Stimulated activated naive B cell treated with anti-CD40 and anti-IgM and Interleukin-4, amounts not matched to agents 10 μg/mL and 1 μg/mL and 100 μg/mL, for 72 hours (primary cell): ENCODE measurements at places on chromosomes 12 and 14.

- DNase-seq: no peak
Measured at GRCh38 chr12:92762773-92763172, 60.0 kb downstream of the PLEKHG7 start.

DNA sequence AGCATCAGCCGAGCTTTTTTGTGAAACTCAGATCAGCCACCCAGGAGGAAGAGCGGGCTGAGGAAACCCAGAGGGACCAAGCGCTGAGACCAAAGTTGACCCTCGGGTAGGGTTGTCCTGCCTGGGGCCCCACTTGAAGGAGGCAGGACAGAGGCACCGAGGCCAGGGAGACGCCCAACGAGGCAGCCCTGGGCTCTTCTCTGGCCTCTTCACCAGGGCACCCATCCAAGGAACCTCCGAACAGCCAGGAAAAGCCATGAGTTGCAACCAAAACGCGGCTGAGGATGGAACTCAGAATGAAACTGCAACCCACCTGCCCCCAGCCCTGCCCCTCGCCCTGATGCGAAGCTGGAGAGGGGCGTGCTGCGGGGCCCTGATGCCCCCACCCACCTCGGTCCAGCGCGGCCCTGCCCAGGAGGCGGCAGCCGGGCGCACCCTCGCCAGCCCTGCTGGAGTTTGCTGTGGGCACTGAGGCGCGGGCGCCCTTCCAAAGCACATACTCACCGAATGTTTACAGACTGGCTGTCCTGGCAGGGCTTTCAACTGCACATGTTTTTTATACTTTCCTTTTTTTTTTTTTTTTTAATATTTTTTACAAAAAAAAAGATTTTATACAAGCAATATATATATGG lies 41.9 kb downstream of the JDP2 start:
- no peak for DNase-seq

DNA sequence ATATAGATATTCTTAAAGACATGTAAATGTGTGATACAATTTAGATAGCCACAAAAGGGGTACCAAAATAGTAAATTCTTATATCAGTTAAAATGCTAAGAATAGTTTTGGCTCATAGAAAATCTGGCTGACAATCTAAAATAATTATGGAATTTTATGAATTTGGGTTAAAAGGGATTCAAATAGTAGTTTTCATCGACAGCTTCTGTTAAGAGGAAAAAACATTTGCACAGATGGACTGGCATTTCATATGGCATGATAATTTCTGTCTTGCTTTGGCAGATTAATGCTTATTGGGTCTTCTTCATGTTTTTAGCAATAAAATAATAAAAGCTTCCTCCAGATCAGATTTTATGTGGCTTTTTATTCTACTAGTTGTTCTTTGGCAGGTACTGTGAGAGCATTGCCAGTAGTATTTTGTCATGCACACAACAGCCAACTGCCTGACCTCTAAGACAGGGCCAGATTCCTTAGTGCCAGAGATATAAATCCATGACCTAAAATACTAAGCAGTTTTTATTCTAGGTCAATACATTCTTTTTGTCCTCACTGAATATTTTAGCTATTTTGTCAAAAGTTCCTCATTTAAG lies 9.1 kb downstream of the ABCD2 start:
- DNase-seq: no peak

GRCh38 chr12:68823696-68824095 lies 15.7 kb downstream of the MDM2 start:
- no peak for DNase-seq

DNA sequence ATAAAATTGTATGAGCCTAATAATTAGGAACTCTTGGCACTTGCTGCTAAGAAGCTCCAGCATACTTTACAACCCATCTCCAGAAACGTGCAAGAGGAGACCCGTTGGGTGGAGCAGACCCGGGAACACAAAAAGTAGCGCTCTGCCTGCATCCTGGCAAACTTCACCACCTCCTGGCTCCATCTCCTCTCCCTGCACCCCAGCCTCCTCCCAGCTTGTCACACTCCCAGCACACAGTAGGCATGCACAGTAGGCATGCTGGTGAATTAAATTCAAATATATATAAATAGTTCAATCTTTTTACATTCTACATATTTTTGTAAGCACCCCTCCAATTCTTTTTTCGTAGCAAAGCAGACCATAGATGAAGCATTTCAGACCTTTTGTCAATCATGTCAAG lies 1.2 kb downstream of the VSIG10 start:
- DNase-seq: no peak

DNA sequence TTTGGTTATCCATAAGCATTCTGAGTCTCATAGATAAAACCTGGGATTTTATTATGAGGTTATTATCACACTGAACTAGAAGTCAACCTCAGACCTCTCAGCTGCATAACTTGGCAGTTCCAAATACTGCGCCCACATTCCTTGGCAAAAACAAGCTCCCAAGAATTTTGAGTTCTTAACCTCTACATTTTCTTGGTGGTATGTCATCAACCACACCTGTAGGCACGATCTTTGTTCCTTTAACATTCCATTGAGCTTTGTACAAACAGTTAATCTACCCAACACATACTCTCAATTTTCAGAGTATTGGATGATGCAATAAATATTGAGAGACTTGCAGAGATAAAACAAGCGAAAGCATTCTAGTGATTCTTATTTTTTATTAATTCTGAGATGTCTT lies 371.8 kb upstream of the PRICKLE1 start:
- DNase-seq: no peak

DNA sequence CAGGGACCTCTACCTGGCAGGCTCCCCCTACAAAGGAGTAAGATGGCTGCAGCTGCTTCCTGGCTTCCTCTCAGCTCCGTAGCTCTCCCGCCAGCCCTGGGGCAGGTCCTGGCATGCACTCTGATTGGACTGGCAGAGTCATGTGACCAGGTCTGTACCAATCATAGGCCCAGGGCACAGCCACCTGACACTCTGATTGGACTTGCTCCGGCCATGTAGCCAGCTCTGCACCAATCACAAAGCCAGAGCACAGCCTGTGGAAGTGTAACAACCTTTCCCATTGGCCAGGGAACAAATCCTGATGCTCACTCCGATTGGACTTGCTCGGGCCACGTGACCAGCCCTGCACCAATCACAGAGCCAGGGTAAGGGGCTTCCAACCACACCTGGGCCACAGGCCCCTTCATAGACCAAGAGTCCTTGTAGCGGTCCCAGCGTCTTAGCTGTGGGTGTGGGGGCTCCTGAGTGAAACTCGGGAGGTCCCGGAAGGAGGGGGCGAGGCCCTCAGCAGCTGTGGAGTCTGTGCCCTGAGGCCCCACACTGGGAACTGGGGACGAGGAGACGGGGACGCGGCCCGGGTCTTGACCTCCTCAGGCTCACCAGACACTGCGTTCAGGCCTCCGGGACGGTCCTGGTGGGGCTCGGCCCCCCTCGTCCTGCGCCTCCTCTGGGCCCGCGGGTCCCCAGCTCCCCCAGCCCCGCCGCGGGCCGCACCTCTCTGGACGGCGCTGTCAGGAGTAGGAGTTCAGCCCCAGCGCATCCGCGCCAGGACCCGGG lies 210.6 kb downstream of the ADGRD1 start:
- DNase-seq: no peak

DNA sequence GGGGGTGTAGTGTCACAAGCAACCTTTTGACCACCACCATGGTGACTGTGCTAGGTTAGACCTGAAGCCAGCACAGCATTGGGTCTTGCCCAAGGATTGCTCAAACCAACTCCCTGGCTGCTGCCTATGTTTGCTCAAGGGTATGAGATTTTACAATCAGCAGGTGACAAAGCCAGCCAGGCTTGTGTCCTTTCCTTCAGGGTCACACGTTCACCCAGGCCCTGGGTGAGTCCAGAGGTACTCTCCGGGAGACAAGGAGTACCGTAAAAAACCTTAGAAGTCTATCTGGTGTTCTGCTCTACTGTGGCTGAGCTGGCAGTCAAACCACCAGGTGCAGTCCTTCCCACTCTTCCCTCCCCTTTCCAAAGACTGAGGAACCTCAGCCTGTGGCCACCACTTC lies 238.9 kb upstream of the MIS18BP1 start:
- no peak for DNase-seq

GRCh38 chr12:109637996-109638395 lies 64.4 kb downstream of the MVK start:
- no peak for DNase-seq
